ENCODE measurements at places on chromosomes 16 and 17.

GRCh38 chr17:1267471-1267943 lies 2.7 kb upstream of the BHLHA9 start:
- no peak for DNase-seq

- DNase-seq = no peak
Measured at GRCh38 chr16:69535123-69536050, 30.4 kb upstream of the NFAT5 start.

GRCh38 chr17:47745037-47745380 lies 12.0 kb downstream of the TBX21 start:
- DNase-seq = no peak

- DNase-seq = peak; percentile 72
Measured at GRCh38 chr17:76716146-76716838, 5.5 kb upstream of the MXRA7 start.
